ENCODE measurements at places on chromosomes 4 and X. TPM values are rescaled to one million over a fixed set of nuclear protein-coding genes. Genes with fewer than 3 reads are reported as not detected.

Gene RTL5
- 1.3 TPM for total RNA-seq

Gene C4orf46
- 13.2 TPM for total RNA-seq

Gene PRRG1
- total RNA-seq, result 19.0 TPM

Gene TNMD
- total RNA-seq, result not detected

Gene ERVMER34-1
- 0.32 TPM for total RNA-seq

Gene MAGEA1
- total RNA-seq, result not detected

Gene AREG
- total RNA-seq, result not detected

DNA sequence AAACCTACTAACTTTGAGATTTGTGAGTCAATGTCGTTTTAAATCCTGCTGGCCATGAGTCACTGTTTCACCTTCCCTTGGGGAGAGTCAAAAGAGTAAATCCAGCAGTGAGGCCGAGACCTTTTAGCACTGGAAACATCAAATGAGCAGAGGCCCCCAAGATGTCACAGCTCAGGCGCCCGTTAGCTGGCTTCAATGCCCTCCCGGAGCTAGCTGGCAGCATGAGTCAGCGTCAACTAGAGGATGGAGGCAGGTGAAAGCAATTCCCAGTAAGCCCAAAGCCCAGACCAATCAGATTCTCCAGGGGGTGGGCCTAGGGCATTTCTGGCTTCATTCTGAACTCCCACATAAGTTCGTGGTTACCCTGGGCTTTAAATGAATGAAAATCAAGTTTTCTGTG, 170.9 kb downstream of the CLCN4 start:
- no peak for DNase-seq

DNA sequence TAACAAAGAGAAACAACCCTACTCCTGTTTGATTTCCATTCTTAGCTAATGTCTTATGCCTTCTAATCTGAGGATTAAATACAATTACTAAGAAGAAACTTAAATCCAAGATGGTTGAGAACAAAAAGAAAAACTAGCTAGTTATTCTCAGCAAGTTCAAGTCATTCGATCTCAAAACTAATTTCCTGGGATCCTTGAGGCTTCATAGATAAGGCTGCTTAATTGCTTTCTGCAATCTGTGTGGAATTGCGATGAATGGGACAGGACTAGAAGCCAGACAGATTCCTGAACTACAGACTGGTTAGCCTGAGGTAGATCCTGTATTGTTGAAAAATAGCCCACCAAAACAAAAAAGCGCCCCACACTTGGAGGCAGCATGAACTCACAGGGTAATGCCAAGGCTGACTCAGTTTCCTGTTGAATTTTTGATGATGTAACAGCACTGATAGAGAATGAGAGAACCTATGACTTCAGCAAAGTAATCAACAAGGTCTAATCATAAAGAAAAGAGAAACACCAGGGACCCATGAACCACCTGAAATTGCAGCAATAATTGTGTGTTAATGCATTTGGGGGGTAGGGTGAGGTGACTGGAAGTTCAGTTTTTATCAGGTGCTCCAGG, 33.9 kb downstream of the KLHL15 start:
- DNase-seq, result no peak

GRCh38 chrX:70138622-70139021, 5.4 kb downstream of the IGBP1 start:
- no peak for DNase-seq

GRCh38 chrX:16750136-16750535, 30.7 kb downstream of the SYAP1 start:
- peak; percentile 44 for DNase-seq

- no peak for DNase-seq
Observed at GRCh38 chrX:22047468-22047867, 15.3 kb downstream of the PHEX start.

GRCh38 chr4:74738464-74739143, 55.7 kb downstream of the BTC start:
- DNase-seq, result peak; percentile 8

DNA sequence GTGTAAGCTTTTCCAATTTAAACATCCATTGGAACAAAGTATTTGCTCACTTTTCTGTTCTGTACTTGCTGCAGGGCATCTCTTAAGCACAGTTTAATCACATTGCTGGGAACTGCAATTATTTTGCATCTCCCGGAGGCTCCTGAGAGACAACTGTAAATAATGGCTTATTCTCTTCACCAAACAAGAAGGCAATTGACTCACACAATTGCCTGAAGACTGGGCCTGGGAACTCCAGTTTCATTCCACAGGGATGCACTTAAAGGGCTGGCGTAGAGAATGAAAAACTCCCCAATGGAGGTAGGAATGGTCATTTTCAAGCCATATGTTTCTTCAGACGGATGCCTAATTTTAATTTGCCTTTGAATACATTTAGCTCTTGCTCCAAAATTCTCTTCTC, 29.5 kb downstream of the TFDP3 start:
- no peak for DNase-seq

DNA sequence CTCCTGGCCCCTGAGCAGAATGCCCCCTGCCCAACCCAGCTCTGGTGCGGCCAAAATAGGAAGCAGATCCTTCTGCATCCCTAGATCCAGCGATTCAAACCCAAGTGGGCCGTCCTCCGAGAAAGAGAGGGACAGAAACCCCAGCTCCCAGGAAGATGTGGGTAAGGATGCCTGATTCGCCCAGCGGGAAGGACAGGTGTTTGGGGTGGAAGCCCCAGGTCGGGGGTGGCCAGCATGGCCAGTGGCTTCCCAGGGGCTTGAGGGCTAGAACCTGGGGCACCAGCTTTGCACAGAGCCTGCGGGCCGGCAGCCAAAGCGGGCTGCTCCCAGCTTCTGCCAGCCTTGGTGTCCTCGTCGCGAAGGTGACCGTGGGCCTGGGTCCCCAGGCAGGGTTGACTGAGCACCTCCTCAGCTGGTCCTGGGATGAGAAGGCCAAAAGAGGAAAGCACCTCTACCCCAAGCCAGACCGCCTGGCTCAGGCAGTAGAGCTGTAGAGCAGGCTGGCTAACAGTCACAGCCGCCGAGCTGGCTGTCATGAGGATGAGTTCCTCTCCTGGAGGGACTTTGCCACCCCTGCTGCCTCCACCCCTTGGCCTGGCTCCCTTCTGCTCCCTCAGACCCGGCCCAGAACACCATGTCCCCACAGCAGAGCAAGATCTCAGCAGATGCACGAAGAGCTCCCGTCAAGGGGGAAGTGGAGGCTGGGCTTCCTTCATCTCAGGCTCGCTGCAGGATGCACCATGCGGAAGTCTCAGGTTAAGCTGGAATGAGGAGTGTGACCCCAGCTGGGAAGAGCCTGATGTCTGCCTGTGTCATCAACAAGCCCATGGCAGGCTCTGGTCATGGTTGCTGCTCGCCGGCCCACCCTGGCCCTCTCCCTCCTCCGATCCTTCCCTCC, 59.9 kb downstream of the CPZ start:
- DNase-seq, result no peak

DNA sequence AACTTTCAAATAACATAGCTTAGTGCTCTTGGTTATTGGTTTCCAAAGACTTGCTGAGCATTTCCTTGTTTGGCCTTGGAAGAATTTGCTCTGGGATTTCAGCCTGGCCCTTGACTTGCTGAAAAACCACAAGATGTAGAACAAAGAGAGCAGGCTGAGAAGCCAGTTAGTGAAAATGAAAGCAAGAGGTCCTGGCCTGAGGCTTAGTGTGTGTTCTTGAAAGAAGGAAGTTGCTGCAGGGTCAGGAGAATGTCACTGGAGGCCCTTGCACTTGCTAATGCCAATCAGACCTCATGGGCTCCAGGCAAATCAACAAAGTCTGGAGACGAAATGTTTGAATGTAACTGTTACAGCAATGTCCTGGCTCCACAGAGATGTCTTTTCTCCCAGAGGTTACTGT, 79.4 kb downstream of the SYNPO2 start:
- DNase-seq, result peak; percentile 95

- no peak for DNase-seq
Observed at GRCh38 chr4:66926687-66927086, 618.6 kb downstream of the CENPC start.

DNA sequence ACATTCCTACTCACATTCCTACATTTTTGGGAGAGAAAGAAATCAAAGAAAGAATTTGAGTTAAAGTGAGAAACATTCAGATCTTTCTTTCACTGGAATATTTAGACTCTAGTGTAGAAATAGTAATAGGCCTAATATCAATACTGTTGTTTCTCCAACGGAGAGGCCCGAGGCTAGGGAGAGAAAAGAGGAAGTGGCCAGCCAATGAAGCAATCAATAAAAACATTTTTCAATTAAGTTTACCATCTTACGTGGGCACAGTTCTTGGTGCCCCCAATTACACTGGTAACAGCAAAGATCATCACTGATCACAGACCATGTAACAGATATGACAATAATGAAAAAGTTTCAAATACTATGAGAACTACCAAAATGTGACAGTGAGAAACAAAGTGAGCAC, 281.4 kb downstream of the GPM6A start:
- DNase-seq, result no peak

- DNase-seq, result peak; percentile 75
Observed at GRCh38 chr4:40576651-40577480, 52.8 kb downstream of the RBM47 start.

- no peak for DNase-seq
Observed at GRCh38 chrX:42276982-42277690, 353.8 kb upstream of the CASK start.
